ENCODE measurements at places on chromosomes 5 and 9.

DNA sequence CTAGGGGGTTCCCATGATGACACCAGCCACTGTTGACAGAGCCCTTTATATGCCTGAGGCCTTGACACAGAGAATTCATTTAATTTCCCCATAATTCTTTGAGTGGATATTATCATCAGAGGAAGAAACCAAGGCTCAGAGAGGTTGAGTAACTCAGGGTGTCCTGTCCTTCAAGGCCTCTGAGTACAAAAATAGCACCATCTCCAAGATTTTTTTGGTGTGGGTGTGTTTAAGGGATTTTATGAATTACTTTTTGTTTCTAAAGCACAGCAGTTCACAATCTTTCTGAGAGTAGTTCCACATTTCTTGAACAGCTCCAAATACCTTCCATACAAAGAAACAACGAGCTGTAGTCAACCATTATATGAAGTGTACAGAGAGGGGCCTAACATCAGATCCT is 6.2 kb upstream of the GSN start:
- no peak for DNase-seq

DNA sequence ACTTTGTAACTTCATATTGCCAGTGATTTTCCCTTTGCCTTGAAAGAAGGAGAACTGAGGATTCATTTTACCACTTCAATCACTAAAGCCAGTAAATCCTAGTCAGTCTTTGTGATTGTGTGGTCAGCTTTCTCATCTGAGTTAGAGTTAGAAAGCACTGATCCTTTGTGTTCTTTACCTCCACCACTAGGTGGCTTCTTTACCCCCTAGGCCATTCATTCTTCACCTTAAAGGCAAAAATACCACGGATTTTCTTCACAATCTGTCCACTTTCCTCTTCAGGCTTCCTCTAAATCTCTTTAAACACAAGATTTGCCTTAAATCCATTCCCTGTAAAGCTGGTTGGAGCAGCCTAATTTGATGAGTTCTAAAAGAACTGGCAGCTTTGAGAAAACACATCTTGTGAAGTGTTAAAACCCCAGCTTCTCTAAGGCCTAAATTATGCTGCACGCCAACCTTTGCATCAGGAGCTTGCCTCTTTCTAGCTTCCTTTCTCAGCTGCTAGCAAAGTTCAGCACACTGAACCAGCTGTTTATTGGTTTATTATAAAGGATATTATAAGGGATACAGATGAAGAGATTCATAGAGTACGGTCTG is 20.4 kb downstream of the BDP1 start:
- DNase-seq = no peak

GRCh38 chr5:123813937-123814624 is 302.1 kb downstream of the CSNK1G3 start:
- no peak for DNase-seq

DNA sequence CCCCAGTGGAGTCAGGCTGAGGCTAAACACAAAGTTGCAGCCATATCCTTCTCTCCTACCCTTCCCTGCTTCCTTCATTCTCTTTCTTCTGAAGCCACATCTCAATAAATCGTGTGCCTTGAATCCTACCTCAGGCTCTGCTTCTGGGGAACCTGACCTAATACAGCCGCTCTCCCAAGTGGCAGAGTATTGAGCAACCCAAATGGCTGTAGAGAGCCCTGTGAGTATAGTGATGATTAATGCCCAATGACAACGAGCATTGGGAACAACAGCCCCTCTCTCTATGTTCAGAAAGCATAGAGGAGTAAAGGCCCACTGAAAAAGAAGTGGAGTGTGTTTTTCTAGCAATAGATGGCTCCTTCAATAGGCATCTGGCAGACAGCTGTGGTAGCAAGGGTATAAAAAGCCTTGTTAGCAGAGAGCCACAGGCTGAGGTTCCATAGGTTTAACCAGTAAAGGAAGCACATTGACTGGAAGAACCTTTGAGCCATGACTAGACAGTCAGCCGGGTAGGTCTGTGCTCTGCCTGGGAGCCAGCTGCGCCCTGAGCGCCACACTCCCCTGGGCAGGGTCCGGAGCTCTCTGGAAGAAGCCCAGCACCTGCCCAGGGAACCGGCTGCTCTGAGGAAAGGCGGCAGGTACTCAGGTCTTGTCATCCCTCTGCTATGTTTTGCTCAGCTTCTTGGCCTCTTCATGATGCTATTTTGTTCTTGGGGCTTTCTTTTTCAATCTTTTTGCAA is 22.6 kb upstream of the HSPA9 start:
- DNase-seq = no peak

DNA sequence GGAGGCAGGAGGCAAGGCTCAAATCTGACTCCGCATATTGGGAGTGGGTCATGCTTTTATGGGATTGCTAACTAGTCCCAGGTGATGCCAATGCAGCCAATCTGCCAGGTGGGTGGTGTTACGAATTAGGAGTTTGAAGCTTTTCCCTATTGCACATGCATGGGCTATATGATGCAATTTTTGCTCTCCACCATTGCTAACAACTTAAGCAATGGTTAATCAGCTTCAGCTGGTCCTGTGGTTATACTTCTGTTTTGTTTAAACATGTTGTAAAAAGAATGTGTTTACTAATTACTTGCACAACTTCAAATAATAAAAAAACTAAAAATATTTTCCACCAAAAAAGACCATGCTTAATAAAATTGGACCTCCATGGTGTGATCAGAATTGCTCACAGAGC is 55.7 kb downstream of the SHC3 start:
- no peak for DNase-seq
